ENCODE measurements at places on chromosomes 11 and 22.

- no peak for DNase-seq
Measured at GRCh38 chr11:13480198-13480597, 15.6 kb downstream of the PTH start.

GRCh38 chr11:73297702-73298101 lies 10.4 kb upstream of the ARHGEF17 start:
- DNase-seq = no peak

DNA sequence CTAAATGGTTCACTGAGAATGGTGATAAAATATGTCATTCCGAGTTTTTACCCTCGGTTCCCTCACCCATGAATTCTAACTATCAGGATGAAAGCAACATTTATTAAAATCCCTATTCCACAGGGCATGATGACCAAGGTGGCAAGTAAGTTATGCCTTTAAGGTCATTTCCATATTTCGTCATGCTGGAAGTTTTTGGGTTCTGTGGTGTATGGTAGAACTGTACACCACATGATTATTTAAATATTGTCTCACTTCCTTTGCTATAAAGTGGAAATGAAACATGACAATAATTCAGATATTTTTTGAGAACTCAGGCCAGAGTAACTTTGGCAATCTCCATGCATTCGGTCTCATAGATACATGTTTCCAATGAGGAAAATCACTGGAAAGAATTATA lies 68.5 kb upstream of the CARD18 start:
- DNase-seq = no peak

- DNase-seq = no peak
Measured at GRCh38 chr11:115322553-115323203, 181.5 kb downstream of the CADM1 start.

DNA sequence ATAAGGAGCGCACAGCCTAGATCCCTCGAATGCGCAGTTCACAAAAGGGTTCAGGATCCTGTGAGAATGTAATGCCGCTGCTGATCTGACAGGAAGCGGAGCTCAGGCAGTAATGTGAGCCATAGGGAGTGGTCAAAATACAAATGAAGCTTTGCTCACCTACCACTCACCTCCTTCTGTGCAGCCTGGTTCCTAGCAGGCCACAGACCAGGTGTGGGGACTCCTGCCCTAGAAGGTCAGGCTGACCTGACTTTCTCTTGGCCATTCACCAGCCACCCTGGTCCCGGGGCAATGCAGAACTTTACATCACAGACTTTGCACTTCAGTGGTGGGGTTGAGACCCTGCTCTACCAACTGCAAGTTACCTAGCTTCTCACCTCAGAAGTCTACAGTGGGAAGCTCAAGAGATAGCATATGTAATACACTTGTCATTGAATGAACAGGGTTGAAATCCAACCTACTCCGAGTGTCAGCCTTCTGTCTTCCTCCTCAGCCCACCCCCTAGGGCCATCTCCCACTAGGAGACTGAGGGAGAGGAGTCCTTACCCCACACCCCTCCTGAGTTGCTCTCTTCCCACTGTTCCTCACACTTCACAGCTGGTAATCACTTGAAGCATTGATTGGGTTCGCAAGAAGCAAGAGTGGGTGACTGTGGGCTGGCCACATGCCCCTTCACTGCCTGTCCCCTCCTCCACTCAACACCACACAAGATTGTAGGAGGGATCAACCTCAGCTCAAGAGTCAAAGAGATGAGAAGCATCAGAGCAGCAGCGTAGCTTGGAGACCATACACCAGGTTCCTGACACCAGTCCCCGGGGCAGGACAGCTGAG lies 2.0 kb upstream of the KCNJ1 start:
- DNase-seq = no peak

DNA sequence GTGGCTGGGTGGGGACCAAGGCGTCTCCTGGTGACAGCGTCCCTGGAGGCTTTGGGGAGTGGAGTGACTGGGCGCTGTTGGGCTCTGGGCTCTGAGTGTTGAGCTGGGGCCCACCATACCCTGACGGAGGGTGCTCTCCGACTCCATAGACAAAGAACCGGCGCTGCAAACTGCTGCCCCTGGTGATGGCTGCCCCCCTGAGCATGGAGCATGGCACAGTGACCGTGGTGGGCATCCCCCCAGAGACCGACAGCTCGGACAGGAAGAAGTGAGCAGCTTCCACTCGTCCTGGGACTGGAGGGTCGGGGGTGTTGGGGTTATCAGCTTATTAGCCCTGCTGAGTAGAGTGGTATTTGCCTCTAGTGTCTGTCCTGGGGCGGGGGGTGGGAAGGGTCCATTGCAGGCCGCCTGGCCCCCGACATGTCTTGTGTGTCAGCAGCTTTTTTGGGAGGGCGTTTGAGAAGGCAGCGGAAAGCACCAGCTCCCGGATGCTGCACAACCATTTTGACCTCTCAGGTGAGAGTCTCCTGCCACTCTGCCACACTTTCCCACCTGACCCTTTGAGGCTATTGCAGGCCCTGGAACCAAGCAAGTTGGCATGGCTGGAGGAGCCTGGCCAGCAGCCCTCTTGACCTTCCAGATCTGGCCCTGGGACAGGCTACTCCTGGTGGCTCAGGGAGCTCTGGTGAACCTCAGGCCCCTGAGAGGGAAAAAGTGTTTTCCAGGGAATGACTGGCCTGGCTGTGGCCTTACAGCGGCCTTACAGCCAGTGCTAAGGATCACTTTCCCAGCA lies 7.6 kb downstream of the CLDN5 start:
- no peak for DNase-seq

GRCh38 chr11:26030399-26030798 lies 301.5 kb upstream of the ANO3 start:
- no peak for DNase-seq
